Cardiac septum (tissue), 1 donor: ENCODE measurements at places on chromosomes 13 and 19. TPM values are rescaled to one million over a fixed set of nuclear protein-coding genes. Genes with fewer than 3 reads are reported as not detected.
A peak's percentile ranks its signal among the peaks of the same experiment; 100 is the strongest.

GRCh38 chr13:101144808-101145419, 271.4 kb downstream of the NALCN start:
- DNase-seq = no peak

DNA sequence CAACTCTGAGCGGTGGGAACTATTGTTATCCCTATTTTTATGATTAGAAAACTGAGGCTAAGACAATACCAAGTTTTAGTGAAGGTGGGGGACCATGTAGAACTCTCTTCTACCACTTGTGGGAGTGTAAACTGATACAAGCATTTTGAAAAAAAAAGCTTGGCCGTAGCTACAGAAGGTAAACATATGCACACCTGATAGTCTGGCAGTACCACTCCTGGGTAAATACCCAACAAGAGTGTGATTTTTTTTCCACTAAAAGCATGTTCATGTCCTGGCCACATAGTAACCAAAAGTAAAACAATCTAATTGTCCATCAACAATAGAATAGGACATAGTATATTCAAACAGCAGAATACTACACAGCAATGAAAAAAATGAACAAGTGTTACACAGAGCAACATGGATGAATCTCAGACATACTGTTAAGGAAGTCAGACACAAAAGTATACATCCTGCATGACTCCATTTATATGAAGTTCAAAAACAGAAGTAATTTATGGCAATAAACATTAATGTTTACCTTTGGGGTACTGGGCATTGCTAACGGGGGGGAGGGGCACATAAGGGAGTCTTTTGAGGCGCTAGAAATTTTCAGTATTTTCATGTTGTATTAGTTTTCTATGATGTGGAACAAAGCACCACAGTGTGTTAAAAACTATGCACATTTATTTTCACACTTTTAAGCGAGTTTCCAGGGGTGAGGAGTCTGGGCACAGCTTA, 6.4 kb upstream of the SPATA13 start:
- DNase-seq = no peak

DNA sequence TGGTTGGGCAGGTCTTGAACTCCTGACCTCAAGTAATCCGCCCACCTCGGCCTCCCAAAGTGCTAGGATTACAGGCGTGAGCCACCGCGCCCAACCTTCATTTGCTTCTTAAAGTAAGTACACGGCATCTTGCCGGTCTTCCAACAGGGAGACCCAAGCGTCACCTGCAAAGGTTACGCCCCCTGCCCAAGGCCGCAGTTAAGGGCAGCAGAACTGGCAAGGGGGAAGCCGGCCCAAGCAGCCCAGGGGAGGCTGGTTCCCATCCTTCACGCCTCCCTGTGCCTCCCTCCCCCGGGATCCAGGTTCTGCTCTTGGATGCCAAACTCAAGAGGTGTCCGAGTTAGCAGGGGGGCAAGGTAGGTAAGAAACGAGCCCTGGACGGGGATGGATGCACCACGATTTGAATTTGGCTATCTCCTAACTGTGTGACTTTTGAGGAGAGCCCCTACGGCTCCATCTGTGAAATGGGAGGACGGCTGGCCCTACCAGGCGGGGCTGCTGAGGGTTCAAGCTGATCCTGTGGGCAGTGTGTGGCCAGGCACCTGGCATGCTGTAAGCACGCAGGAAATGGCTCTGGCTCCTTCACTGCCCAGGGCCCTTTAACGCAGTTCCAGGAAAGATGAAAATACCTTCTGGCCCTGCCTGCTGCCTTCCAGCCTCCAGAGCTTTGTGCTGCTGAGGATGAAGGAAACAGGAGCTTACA, 9.0 kb downstream of the RFX1 start:
- DNase-seq = no peak

The ZNF699 gene
- total RNA-seq = 4.5 TPM

DNA sequence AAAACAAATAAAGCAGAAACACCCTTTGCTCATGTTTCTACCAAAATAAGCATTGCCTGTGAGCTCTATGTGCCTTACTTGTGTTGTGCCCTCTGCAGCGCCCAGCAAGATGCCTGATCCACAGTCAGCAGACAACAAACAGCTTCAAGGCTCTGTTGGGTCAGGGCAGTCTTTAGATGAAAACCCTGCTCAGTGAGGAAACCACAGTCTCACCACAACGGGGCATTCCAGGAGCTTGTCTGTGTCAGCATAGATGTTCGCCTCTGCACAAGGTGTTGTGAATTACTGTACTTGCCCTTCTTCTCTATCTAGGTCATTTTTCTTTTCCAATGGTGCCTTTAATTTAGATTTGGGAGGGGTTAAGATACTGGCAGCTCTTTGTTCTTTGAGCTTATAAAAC, 251.9 kb downstream of the COL4A1 start:
- no peak for DNase-seq

- DNase-seq = no peak
Measured at GRCh38 chr19:2800506-2800905, 15.2 kb downstream of the THOP1 start.

The GFY gene
- not detected for total RNA-seq

The TMPRSS9 gene
- total RNA-seq = not detected

The ELAVL3 gene
- 0.89 TPM for total RNA-seq

The F10 gene
- total RNA-seq = 13.7 TPM

DNA sequence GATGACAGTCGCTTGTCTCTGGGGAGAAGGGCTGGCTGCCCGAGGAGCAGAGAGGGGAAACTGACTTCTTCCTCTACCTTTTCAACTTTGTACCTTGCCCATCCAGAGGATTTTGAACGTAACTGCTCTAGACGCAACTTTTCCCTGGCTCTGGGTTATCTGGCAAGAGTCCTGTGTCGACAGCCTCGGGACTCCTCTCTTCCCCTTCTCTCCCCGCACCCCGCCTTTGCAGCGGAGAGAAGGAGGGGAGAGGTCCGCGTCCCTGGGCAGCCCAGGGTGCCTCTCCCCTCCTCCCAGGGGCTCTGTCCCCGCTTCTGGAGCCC, 574 bp downstream of the SH3GL1 start:
- no peak for DNase-seq

DNA sequence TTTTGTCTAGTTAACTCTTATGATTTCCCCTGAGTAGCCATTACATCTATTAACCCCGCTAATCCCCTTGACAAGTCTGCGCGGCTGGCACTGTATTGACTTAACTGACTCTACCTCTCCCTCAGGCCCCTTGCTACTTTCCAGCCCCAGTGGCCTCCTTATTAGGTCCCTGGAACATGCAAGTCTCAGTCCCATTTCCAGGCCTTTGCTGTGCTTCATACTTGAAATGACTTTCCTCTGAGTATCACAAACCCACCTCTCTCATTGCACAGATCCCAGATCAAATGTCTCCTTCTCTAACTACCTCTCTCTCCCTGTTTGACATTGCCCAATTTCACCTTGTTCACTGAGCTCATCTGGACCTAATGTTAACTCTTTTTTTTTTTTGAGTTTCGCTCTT, 13.2 kb downstream of the SPACA6 start:
- no peak for DNase-seq

DNA sequence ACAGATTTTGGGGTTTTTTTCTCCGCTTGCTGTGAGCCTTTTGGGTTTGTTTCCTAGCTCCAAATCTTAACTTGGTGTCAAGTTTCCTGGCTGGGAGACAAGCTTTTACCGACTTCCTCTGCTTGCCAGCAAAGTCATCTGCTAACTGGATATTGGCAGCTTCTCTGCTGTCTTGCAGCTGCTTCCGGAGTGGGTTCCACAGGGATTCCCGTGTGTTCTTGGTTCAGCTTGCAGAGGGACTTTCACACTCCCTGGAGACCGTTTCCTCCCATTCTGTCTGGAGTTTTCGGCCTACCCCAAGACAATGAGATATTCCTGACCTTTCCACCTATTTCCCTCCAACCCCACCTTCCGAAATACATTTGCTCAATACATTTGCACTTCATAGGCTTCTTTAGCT, 2.2 kb upstream of the COLGALT1 start:
- DNase-seq = peak; percentile 86

DNA sequence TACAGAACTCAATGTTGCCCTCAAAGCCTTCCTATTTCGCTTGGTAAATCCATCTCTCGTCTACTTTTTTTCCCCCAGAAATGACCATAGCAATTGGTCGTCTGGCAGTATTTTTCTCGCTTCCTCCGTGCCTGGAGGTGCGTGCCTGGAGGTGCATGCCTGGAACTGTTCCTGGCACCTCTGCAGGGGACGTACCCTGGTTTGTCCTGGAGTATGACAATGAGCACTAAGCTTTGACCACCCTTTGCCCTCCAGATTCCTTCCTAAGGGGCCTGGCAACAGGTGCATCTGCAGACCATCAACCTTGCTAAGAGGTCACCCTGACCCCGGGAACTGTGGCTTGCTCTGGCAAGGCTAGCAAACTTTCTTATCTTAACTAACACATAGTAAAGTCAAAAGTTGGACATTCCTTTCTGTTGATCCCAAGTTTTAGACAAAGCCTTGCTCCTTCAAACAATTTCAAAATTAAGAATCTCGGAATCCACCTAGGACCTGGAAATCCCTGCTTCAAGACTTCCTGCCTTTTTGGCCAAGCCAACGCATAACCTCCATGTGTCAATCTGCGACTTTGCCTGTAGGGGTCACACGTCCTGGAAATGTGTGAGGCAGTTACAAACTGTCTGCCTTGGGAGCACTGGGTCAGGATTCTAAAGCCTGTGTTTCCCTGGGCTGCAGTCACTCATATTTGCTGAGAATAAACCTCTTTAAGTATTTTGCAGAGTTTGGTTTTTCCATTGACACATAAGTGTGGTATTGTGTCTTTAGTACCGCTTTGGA, 28.8 kb upstream of the TUBGCP3 start:
- DNase-seq = no peak

- no peak for DNase-seq
Measured at GRCh38 chr13:101486708-101487437, 34.4 kb downstream of the ITGBL1 start.

The ITM2B gene
- total RNA-seq = 386 TPM

The SPIB gene
- total RNA-seq = not detected

DNA sequence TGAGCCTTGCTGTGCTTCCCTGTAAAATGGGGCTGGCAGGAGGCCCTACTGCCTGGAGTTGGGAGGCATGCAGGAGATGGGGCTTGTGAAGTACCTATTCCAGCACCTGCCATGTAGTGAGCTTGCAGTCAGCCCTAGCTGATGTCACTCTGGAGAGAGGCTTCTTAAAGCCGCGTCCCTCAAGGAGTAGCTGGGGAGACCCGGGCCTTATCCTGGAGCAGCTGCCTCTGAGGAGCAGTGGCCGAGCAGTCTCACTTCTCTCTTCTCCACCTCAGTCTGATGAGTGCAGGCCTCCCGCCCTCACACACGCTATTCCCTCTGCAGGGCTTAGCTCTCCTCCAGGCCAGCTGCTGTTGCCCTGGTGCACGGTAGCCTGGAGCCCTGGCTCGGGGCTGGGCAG, 18.0 kb downstream of the CLASRP start:
- no peak for DNase-seq

DNA sequence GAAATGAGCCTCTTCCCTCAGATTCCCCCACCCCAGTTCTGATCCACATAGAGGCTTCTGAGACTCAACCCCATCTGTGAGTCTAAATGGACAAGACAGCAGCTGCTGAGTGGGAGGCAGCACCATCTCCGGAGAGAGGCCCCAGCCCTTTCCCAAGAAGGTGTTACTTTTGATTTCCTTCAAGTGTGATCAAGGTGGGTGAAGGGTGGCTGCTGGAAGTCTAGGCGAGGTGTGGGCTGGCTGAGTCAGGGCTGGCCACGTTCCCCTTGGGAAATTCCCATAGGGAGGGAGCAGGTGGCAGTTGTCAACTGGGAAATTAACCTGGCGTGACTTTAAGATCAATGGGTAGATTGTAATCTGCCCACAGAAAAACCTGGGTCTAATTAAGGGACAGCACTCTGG, 148.0 kb downstream of the FOXO1 start:
- DNase-seq = no peak
